ENCODE measurements at places on chromosomes 16 and 17. TPM values are rescaled to one million over a fixed set of nuclear protein-coding genes. Genes with fewer than 3 reads are reported as not detected.
A peak's percentile ranks its signal among the peaks of the same experiment; 100 is the strongest.

DNA sequence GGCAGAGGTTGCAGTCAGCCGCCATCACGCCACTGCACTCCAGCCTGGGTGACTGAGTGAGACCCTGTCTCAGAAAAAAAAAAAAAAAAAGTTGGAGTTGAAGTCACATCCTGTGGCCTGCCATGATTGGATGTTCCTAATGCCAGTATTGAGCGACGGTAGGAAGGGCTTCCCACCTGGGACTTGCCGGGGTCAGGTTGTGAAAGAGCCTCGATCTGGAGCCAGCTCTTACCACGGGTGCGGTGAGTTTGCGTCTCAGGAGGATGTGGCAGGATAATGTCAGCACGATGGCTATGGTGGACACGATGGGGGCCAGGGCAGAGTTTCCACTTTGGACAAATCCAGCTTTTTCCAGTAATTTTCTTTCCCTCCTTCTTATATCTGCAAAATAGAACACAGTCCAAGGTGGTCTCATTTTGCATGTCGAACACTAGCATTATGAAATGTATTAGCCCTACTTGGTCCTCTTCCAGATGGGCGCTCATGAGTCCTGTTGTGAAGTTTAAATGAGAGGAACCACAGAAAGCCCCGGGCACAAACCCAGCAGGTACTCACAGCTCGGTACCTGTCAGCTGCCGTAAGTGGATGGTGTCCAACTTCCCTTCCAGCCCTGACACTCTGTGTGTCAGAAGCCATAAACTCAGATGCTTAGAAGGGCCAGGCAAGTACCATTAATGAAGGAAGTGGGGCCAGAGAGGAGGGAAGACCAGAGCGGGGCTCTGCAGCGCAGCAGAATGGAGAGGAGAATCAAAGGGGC, 22.2 kb downstream of the ABCC12 start:
- peaks cover 10% of the 10 kb centered on the region for H3K4me1 ChIP-seq
- no peaks in the 10 kb centered on the region for H3K27me3 ChIP-seq
- no peaks in the 10 kb centered on the region for H3K36me3 ChIP-seq
- H3K27ac ChIP-seq = no peak overlapping the region

CCL8 gene
- total RNA-seq = 0.36 TPM

BORCS6 gene
- total RNA-seq = 9.4 TPM

DNA sequence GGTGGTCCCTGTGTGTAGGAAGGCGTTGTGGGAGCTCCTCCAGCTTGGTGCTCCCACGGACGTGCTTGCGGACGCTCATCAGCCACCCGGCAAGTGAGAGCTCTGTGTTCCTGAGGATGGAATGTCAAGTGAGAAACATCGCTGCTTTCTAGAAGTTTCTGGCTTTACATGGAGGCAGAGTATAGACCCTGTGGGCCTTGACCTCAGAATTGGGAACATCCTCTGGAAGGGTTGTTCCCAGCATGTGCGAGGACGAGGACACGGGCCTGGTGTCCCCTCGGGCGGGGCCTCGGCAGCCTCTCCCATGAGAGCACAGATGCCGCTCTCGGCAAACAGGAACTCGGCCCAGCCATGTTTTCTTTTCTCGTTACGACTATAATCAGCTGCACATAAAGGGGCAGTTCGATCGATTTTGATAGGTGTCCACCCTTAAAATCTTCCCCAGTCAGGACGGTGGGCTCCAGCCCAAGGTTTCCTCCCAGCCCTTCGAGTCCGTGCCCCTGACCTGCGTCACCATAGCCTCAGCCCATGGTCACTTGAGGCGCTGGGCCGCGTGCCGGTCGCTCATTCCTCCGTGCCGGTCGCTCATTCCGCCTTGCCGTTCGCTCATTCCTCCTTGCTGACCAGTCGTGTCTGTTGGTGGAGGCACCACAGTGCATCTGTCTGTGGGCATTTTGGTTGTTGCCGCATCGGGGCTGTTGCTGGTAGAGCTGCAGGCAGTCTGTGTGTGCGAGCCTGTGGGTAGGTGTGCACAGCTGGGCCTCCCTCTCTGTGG, 91.3 kb upstream of the ZNF750 start:
- H3K27me3 ChIP-seq = no peaks in the 10 kb centered on the region
- peak; percentile 77 for DNase-seq
- peaks cover 20% of the 10 kb centered on the region for H3K4me1 ChIP-seq

RCVRN gene
- not detected for total RNA-seq

GRCh38 chr17:2172077-2172851, 117.4 kb downstream of the HIC1 start:
- peak overlapping the region; percentile 99 for H3K27ac ChIP-seq
- peak overlapping the region; percentile 55 for H3K4me3 ChIP-seq
- H3K27me3 ChIP-seq = no peaks in the 10 kb centered on the region
- peaks cover 20% of the 10 kb centered on the region for H3K36me3 ChIP-seq

PRSS53 gene
- total RNA-seq = 2.7 TPM

DNA sequence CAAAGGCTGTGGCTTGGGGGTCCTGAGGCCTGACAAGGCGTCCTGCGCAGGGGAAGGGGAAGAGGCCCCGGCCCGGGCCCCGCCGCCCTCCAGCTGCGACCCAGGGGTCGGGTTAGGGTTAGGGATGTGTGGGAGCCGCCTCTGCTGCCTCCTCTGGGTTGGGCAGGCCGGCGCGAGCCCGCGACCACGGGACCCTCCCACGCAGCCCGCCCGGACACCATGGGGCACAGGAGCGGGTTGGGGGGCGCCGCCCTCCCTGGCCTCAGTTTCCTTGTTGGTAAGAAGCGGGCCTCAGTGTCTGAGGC, 386 bp downstream of the CIAO3 start:
- peak; percentile 92 for DNase-seq
- peak overlapping the region; percentile 63 for H3K27ac ChIP-seq
- no peaks in the 10 kb centered on the region for H3K27me3 ChIP-seq
- peaks cover 12% of the 10 kb centered on the region for H3K4me1 ChIP-seq

DBF4B gene
- total RNA-seq = 2.7 TPM

DNA sequence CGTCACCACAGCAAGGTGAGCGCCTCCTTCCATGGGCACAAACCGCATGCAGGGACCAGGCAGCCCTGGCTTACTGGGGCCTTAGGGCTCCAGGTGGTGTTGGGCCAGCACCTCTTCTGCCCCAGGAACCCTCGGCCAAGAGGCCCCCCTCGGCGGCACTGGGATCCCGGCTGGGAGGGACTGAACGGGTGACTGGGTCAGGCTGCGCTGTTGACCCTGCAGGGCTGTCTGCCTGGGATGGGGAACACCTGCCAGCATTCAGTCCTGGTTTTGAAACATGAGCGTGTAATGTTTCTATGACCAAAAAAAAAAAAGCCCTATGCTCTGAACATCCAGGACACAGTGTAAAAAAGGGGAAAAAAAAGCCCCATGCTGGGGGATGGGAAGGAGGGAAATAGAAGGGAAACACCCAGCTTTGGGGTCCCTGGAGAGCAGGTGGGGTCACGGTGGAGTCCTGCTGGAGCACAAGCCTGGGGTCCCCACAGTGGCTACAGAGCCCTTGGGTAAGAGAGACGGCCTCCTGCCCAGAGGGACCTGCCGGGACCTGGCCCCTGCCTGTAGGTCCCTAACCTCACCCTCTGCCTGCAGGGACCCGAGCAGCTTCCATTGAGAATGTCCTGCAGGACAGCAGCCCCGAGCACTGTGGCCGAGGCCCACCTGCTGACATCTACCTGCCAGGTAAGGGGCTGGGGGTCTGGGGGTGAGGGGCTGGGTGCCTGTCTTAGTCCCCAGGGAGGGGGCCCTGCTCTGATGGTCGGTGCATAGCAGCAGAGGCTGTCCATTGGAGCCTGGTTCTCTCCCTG, 9.9 kb upstream of the NUDT16L1 start:
- H3K4me1 ChIP-seq = peaks cover 4% of the 10 kb centered on the region
- no peak overlapping the region for H3K27ac ChIP-seq
- H3K36me3 ChIP-seq = peaks cover 39% of the 10 kb centered on the region
- H3K4me3 ChIP-seq = no peak overlapping the region
- DNase-seq = peak; percentile 79
- H3K27me3 ChIP-seq = no peaks in the 10 kb centered on the region

NKD1 gene
- total RNA-seq = under 0.01 TPM

- H3K27ac ChIP-seq = no peak overlapping the region
- no peaks in the 10 kb centered on the region for H3K36me3 ChIP-seq
- no peaks in the 10 kb centered on the region for H3K4me1 ChIP-seq
- peaks cover 60% of the 10 kb centered on the region for H3K27me3 ChIP-seq
- peak; percentile 83 for DNase-seq
- no peak overlapping the region for H3K4me3 ChIP-seq
Observed at GRCh38 chr17:76134911-76135809, 5.9 kb downstream of the FOXJ1 start.

GRCh38 chr16:23207485-23207884, 24.9 kb downstream of the SCNN1G start:
- DNase-seq = no peak
- no peaks in the 10 kb centered on the region for H3K36me3 ChIP-seq
- peaks cover 11% of the 10 kb centered on the region for H3K27me3 ChIP-seq
- H3K4me1 ChIP-seq = no peaks in the 10 kb centered on the region

PSMD12 gene
- 24.2 TPM for total RNA-seq

EVPL gene
- not detected for total RNA-seq

SEPTIN12 gene
- not detected for total RNA-seq

CACNG1 gene
- not detected for total RNA-seq

DNA sequence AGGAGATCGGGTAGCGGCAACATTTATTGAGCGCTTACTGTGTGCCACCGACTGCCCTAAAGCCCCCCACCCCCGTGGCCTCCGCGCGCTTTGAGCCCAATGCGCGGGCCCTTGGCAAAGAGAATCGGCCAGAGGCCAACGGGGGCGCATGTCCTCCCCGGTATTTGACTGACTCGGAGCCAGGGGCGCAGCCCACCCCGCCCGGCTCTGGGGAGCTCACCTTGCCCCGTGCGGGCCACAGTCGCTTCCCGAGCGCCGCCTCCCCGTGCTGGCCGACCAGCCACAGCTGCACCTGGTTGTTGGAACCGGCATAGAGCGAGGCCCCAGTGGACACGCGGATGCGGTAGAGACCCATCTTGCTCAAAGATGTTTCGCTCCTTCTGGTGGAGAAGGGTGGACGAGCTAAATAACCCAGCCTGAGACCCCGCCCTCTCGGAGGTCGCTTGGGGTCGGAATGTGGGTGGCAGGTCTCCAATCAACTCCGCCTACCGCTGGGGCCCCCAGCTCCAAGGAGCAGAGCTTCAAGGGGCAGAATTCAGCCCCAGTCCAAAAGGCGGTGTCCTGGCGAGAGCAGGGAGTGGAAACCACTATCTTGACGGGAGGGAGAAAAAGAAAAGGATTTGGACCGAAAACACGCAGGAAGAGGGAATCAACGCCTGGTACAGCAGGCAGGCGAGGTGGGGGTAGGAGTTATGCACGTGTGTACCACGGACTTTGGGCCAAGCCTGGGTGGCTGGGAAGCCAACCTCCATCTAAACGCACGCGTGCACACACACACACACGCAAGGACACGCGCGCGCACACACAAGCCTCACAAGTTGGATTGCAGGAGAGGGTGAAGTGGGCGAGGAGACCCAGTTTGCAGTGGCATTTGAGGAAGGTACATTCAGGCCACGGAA, at the start of gene ALOX15:
Gene ALOX15, minus strand, starts transcription at position 382 of the 899 bp plus-strand sequence. Its CDS starts 27 bp downstream, at position 355.
- no peaks in the 10 kb centered on the region for H3K4me1 ChIP-seq
- no peak within 1 kb of the TSS for H3K4me3 ChIP-seq
- peak; percentile 67 for DNase-seq
- H3K27me3 ChIP-seq = peaks cover 74% of the 10 kb centered on the region

GRCh38 chr17:80969674-80970043, 22.0 kb upstream of the CHMP6 start:
- no peak overlapping the region for H3K4me3 ChIP-seq
- H3K27ac ChIP-seq = no peak overlapping the region
- peaks cover 31% of the 10 kb centered on the region for H3K27me3 ChIP-seq
- DNase-seq = no peak
- H3K4me1 ChIP-seq = peaks cover 11% of the 10 kb centered on the region
- no peaks in the 10 kb centered on the region for H3K36me3 ChIP-seq

DPEP1 gene
- 0.29 TPM for total RNA-seq

- H3K27ac ChIP-seq = no peak overlapping the region
- no peaks in the 10 kb centered on the region for H3K36me3 ChIP-seq
- no peaks in the 10 kb centered on the region for H3K4me1 ChIP-seq
- no peak for DNase-seq
- H3K27me3 ChIP-seq = no peaks in the 10 kb centered on the region
Observed at GRCh38 chr16:54585998-54586340, 299.4 kb upstream of the IRX3 start.

KCTD19 gene
- total RNA-seq = not detected

- no peak overlapping the region for H3K27ac ChIP-seq
- no peak for DNase-seq
- H3K36me3 ChIP-seq = no peaks in the 10 kb centered on the region
- peaks cover 5% of the 10 kb centered on the region for H3K4me1 ChIP-seq
- no peak overlapping the region for H3K4me3 ChIP-seq
- H3K27me3 ChIP-seq = peaks cover 8% of the 10 kb centered on the region
Observed at GRCh38 chr16:47033176-47033575, 59.7 kb upstream of the DNAJA2 start.

- H3K27ac ChIP-seq = no peak overlapping the region
- H3K36me3 ChIP-seq = no peaks in the 10 kb centered on the region
- DNase-seq = no peak
- no peaks in the 10 kb centered on the region for H3K4me1 ChIP-seq
- peaks cover 26% of the 10 kb centered on the region for H3K27me3 ChIP-seq
Observed at GRCh38 chr17:48444516-48445247, 14.7 kb upstream of the SKAP1 start.

DNA sequence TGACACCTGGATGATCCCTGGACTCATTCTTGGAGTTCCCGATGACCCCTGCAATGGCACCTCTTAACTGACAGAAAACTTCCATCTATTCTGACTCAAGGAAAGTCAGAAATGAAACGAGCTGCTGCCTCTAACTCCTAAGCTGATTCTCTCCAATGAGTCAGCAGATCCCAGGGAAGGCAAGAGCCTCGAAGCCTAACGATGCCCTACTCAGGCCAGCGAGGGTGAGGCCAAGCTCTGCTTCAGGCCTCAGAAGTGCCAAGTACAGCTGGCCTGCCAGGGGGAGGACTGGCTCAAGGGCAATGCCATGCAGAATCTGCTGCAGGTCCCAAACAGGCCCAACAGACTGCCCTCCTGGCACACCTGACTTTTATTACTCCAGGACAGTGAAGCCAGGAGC, 36.3 kb downstream of the PLXDC1 start:
- H3K36me3 ChIP-seq = no peaks in the 10 kb centered on the region
- peaks cover 5% of the 10 kb centered on the region for H3K4me1 ChIP-seq
- H3K27ac ChIP-seq = peak overlapping the region; percentile 13
- peaks cover 18% of the 10 kb centered on the region for H3K27me3 ChIP-seq
- peak; percentile 93 for DNase-seq

PNMT gene
- total RNA-seq = not detected

Measured in osteoblast (primary cell).